ENCODE measurements at places on chromosomes 1 and 21.

DNA sequence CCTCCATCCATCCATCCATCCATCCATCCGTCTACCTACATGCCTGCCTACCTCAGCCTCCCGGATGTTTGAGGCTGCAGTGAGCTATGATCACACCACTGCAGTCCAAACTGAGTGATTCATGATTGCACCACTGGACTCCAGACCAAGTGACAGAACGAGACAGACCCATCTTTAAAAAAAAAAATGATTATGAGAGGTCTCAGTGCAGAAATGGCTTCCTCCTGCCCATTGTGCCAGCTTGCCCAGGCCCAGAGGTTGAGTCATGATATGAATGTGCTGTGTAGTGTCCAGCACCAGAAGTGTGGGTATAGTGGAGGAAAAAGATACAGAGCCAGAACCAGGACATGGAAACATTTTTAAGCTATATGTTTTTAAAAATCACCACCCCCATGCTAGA lies 149.9 kb downstream of the KIF26B start:
- DNase-seq = no peak

DNA sequence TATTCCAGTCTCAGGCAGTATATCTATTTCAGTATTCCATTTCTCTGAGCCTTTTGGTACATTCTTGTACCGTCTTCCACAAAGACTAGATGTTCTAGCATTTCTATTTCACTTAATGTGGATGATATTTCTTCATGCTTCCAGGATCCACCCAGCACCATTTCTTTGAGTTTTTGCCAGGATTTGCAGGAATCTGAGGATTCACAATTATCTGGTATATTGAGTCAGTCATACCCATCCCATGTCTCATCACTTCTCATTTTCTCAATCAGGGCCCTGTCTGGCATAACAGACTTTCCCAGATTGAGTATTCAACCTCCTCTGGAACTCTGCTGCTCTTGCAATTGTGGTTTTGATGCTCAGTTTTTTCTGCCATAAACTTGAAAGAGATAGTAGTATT lies 20.9 kb upstream of the COL11A1 start:
- DNase-seq = no peak

DNA sequence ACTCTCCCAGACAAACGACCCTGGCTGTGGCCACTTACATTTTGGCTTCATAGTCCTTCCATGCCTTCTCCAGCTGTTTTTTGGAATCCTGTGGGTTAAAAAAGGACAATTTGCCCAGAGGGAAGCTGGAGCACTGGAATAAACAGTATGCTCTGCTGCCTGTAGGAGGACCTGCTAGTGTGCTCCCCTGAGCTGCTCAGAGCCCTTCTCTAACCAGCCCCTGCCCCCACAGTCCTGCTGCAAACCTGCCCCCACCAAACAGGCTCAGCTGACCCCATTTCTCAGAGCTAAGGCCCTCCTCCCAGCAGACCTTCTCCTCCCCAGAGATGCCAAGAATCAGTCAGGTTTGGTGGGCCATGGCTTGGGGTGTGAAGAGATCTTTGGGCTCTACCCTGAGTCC lies 26.9 kb upstream of the TCEA3 start:
- DNase-seq = no peak

GRCh38 chr1:187956975-187957374 lies 1128.2 kb downstream of the PLA2G4A start:
- DNase-seq = no peak

DNA sequence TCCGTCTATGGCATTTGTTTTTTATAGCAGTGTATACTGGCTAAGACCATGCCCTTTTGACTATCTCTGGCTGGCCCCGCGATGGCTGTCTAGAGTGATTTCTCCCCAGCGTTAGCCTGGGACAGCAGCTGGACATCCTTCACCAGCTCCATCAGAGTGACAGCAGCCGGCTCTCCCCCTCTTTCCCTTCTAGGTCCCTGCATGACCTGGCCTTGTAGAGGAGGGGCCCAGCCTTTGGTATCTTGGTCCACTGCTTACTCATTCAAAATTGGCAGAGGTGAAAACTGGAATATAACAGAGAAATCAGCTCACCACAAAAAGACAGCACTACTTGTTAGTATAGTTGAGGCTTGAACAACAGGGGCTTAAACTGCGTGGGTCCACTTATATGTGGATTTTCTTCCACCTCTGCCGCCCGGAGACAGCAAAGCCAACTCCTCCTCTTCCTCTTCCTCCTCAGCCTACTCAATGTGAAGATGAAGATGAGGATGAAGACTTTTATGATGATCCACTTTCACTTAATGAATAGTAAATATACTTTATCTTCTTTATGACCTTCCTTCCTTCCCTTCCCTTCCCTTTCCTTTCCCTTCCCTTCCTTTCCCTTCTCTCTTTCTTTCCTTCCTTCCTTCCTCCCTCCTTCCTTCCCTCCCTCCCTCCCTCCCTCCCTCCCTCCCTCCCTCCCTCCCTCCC lies 29.4 kb upstream of the B3GALNT2 start:
- no peak for DNase-seq

GRCh38 chr1:96565546-96565945 lies 156.0 kb upstream of the PTBP2 start:
- no peak for DNase-seq

GRCh38 chr21:31012133-31013089 lies 25.9 kb downstream of the KRTAP19-8 start:
- no peak for DNase-seq

- DNase-seq = no peak
Measured at GRCh38 chr1:70528590-70529333, 117.7 kb downstream of the CTH start.

DNA sequence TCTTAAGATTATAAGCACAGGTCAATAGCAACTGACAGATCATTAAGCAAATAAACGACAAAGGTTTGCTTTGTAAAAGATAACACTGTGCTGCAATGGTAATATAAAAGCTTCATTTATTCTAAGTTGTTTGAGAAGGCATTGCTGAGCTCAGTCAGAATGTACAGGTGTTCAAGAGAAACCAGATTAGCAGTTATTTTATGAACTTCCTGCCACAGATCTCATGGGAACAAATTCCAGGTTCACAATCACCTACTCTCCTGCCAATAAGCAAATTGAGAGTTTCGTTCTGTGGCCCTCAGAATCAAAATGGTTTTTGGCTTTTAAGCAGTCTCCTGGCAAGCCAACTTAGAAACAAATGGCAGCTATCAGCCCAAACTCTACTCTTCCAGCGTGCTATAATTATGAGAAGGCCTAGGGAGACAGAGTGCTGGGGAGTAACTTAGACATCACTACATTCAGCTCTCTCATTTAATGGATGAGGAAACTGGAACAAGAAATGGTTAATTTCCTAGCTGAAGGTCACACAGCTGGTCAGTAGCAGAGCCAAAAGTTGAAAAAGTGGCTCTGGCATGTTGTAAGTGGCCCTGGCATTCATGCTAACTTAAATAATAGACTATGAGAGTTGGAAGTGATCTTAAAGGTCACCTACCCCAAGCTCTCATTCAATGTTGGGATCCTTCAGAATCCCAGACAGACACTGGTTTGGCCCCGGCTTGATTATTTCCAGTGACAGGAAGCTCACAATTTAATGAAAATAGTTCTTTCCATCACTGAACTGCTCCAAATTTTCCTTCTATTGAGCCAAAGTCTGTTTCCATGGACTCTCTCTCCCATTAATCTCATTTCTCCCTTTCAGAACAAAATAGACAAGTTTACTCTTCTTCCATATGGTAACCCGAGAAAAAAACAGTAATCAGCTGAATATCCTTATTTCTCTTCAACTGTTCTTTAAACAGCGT lies 82.6 kb upstream of the EDEM3 start:
- DNase-seq = no peak

- no peak for DNase-seq
Measured at GRCh38 chr1:29197590-29197924, 15.9 kb upstream of the SRSF4 start.

- no peak for DNase-seq
Measured at GRCh38 chr1:98342566-98342965, 319.0 kb upstream of the SNX7 start.

- DNase-seq = no peak
Measured at GRCh38 chr21:40531431-40532110, 315.4 kb downstream of the DSCAM start.

GRCh38 chr1:22290157-22290556 lies 147.3 kb upstream of the WNT4 start:
- no peak for DNase-seq

GRCh38 chr1:18893120-18893519 lies 9.2 kb downstream of the ALDH4A1 start:
- DNase-seq = no peak

- DNase-seq = no peak
Measured at GRCh38 chr1:40692429-40692895, 958 bp downstream of the NFYC start.

GRCh38 chr1:8427493-8427892 lies 109.6 kb downstream of the SLC45A1 start:
- DNase-seq = no peak

DNA sequence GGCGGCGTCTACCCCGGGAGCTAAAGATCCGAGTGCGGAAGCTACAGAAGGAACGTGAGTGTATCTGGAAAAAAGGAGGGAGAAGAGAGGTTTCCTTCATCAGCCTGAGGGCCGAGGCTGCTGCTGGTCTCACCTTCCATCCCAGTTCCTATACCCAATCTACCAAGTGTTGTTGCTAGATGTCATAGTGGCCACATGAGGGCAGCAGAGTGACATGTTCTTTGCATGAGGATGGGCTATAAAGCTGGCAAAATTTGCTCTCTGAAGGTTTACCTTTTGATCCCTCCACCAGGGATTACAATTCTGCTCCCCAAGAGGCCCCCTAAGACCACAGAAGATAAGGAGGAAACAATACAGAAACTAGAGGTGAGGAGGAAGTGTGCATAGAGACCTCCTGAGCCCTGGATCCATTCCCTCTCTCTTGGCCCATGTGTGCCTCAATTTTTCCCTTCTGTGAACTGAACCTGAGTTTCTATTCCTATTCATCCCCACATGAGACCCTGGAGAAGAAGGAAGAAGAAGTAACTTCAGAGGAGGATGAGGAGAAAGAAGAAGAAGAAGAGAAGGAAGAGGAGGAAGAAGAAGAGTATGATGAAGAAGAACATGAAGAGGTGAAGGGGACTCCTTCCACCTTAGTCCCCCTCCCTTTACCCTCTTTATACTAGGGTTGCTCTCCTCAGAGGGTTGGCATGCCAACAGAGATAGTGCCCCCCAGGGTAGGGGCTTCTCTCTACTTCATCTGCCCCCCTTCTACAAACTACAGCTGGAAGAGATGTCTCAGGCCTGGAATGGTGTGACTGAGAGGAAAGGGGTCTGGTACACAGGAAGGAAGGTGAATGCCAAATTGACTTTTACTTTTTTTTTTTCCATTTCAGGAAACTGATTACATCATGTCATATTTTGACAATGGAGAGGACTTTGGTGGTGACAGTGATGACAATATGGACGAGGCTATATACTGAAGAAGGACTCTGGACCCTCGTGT lies 13.3 kb downstream of the POLR3GL start:
- peak; percentile 56 for DNase-seq

- DNase-seq = no peak
Measured at GRCh38 chr1:230863449-230863848, 4.9 kb downstream of the C1orf198 start.

GRCh38 chr21:42164064-42164789 lies 54.7 kb upstream of the ABCG1 start:
- peak; percentile 30 for DNase-seq

DNA sequence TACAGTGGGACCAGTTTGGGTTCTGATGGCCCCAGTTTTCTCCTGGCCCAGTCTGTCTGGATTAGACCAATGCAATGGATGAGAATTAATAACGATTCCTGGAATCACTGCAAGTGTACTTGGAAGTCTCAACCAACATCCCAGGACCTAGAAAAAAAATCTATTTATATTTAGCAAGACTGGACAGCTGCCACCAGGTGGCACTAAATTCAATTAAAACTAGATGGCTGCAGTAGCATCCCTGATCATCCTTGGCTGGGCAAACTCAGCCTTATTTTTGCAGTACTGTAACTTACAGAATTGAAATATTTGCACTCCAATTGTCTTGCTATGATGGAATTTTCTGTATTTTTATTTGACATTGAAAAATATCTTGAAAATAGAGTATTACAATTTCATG lies 165.7 kb downstream of the NCAM2 start:
- DNase-seq = no peak

GRCh38 chr1:189606795-189607476 lies 870.7 kb downstream of the BRINP3 start:
- no peak for DNase-seq

DNA sequence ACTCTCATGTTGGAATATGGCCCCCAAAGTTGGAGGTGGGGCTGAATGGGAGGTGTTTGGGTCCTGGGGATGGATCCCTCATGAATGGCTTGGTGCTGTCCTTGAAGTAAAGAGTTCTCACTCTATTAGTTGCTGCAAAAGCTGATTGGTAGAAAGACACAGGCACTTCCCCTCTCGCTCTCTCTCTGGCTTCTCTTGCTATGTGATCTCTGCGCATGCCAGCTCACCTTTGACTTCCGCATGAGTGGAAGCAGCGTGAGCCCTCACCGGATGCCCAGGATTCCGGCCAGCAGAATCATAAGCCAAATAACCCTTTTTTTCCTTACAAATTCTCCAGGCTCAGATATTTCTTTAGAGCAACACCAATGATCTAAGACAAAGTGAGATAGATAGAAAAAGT lies 20.9 kb upstream of the CCSAP start:
- no peak for DNase-seq

- no peak for DNase-seq
Measured at GRCh38 chr1:229209386-229209785, 61.5 kb upstream of the RAB4A start.

DNA sequence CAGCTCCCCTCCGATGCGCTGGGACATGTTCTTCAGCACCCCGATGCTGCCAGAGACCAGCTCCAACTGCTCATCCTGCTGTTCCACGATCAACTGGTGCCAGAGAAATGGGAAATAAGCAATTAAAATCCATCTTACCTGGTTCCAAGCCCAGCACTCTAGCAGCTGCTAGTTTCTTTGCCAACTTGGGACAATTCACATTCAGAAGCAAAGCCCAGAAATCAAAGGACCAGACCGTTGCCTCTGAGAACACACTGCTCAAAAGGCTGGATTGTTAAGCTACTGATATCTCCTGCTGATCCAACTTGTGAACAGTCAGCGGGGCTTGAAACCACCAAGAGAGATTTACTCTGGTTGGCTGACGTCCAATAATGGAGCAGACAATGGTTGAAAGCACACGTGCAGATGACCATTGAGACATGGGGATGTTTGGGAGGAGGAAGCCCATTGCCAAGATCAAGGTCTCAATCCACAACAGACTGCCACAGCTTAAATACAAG lies 34.4 kb downstream of the STX6 start:
- DNase-seq = no peak

GRCh38 chr1:147209825-147210821 lies 15.0 kb downstream of the FMO5 start:
- no peak for DNase-seq

GRCh38 chr1:44698138-44698537 lies 23.6 kb downstream of the ARMH1 start:
- no peak for DNase-seq

GRCh38 chr1:186985889-186986491 lies 157.2 kb downstream of the PLA2G4A start:
- no peak for DNase-seq
